ENCODE measurements at places on chromosomes 11 and 22.

DNA sequence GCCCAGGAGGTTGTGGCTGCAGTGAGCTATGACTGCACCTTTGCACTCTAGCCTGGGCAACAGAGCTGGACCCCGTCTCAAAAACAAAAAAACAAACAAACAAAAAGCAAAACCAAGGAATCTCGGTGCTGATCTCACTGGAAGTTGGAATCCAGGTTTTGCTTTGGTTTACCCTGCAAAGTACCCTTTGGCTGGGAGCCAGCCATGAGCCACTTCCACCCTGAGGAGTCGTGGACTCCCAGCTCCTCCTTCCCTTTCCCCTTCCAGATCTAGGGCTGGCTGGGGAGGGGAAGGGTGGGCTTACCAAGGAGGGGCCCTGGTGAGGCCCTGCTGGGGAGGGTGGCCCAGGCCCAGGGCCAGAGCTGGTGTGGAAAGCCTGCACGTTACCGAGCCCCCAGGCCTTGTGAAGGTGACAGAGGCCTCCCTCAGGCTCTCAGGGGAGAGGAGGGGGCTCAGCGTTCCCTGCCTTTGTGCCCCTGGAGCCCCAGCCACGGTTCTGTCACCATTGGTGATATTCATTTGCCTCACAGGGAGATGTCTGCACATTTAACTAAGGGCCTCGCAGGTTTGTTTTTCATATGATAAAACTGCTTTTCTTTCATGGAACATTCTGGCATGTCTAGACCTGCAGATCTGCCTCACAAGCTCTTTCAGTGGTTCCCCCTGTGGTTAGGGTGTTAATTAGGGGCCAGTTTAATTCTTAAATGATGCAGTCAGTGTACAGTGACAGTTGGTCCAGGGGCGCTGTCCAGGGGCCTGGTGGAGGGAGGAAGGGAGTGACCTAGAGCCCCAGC is 29.0 kb downstream of the FBLN1 start:
- peak; percentile 16 for DNase-seq

DNA sequence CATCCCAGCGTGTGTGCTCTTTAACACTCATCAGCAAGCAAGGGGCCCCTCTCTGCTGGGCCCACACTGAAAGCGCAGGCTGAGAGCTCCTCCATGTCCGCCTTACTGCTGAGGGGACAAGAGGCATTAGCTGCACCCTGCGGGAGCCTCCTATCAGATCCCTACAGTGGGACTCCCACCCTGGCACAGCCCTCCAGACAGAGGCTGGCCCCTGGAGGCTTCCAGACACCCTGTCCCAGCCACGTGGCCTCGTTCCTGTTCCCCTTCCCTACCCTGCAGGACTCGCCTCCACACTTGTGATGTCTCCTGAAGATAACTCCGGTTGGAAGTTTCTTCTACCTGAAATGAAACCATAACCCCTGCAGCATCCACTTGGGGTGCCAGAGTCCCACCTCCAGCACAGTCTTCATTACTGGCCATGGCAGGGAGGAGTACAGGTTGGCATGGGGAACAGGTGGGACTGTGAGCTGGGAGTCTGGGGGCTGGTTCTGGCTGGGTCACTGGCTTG is 5.0 kb upstream of the SH3BP1 start:
- no peak for DNase-seq

DNA sequence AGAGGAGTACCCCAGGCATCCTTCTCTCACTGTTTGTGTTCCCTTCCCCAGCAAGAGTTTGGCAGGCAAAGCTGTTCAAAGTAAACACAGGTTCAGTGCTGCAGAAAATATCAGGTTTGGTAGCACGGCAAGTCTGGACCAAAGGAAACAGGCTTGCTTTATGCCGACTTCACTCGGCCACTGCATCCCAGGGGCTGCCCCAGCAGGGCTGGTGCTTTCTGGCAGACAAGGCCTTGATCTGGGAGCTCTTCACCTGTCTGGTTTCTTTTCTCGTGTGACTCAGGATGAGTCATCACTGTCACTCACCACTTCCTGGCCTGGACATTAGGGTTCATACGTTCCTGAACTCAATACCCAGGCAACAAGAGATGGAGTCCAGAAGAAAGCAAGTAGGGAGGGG is 52.6 kb upstream of the NAV2 start:
- DNase-seq, result no peak

GRCh38 chr11:1560649-1561251 is 11.3 kb downstream of the DUSP8 start:
- DNase-seq, result no peak

DNA sequence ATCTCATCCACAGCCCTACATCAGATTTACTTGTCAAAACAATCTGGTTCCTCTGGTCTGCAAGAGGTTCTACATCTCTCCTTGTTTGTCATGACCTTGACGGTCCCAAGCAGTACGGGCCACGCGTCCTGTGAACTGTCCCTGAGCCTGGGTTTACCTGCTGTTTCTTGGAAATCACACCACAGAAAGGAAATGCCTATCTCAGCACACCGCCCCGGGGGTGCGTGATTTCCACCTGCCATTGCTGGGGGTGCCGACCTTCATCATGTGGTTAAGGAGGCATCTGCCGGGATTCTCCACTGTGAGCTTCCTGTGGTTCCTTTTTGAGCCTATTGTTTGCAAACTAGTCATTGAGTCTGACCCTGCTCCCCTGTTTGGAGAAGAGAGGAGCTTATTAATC is 1363.4 kb downstream of the BRD1 start:
- no peak for DNase-seq

GRCh38 chr22:32695451-32695891 is 106.0 kb upstream of the TIMP3 start:
- DNase-seq, result no peak

- DNase-seq, result no peak
Observed at GRCh38 chr11:69027704-69028372, 14.8 kb upstream of the MRGPRF start.

All from DMS79 treated with DMSO at 0.1 percent for 48 hours (cell line).